ENCODE measurements at places on chromosomes 6 and 20. TPM values are rescaled to one million over a fixed set of nuclear protein-coding genes. Genes with fewer than 3 reads are reported as not detected.

PAK5 gene
- total RNA-seq: not detected

PHACTR2 gene
- 76.2 TPM for total RNA-seq

SSR1 gene
- total RNA-seq: 43.6 TPM

HRH3 gene
- total RNA-seq: not detected

RBM38 gene
- 6.4 TPM for total RNA-seq

SLC22A3 gene
- total RNA-seq: 2.7 TPM

HCK gene
- not detected for total RNA-seq

FOXC1 gene
- total RNA-seq: 10.2 TPM

TREM1 gene
- not detected for total RNA-seq

C6orf163 gene
- 0.76 TPM for total RNA-seq

EDN3 gene
- total RNA-seq: 2.9 TPM

EIF6 gene
- 163 TPM for total RNA-seq

KIF25 gene
- total RNA-seq: not detected

TSPO2 gene
- not detected for total RNA-seq

ELOVL5 gene
- total RNA-seq: 131 TPM

ZNF311 gene
- total RNA-seq: 1.6 TPM

PTCHD4 gene
- total RNA-seq: 17.7 TPM

ZSCAN12 gene
- 9.0 TPM for total RNA-seq

MYBL2 gene
- total RNA-seq: 45.0 TPM

CLIC5 gene
- total RNA-seq: 1.5 TPM

ENPP3 gene
- total RNA-seq: 0.11 TPM

HLA-G gene
- total RNA-seq: 1.8 TPM
